ENCODE measurements at places on chromosomes 2 and 18.
A peak's percentile ranks its signal among the peaks of the same experiment; 100 is the strongest.

DNA sequence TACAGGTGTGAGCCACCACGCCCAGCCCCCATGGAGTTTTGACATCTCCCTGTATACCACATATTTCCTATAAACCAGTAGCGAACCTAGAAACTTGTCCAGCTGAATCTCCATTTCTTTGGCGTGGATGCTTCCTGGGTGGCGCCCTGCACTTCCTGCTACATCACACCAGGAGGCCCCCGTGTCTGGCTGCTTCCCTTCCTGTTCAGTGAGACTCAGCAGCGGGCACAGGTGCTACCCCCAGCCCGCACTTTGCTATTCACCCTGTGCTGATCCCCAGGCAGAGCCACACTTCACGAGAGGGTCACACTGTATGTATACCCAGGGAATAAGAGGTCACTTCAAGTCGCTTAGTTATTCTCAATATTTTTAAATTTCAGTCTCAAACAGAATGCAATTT, 35.0 kb downstream of the CYP27C1 start:
- peak; percentile 37 for DNase-seq

GRCh38 chr2:50215736-50216135, 816.2 kb downstream of the NRXN1 start:
- no peak for DNase-seq

DNA sequence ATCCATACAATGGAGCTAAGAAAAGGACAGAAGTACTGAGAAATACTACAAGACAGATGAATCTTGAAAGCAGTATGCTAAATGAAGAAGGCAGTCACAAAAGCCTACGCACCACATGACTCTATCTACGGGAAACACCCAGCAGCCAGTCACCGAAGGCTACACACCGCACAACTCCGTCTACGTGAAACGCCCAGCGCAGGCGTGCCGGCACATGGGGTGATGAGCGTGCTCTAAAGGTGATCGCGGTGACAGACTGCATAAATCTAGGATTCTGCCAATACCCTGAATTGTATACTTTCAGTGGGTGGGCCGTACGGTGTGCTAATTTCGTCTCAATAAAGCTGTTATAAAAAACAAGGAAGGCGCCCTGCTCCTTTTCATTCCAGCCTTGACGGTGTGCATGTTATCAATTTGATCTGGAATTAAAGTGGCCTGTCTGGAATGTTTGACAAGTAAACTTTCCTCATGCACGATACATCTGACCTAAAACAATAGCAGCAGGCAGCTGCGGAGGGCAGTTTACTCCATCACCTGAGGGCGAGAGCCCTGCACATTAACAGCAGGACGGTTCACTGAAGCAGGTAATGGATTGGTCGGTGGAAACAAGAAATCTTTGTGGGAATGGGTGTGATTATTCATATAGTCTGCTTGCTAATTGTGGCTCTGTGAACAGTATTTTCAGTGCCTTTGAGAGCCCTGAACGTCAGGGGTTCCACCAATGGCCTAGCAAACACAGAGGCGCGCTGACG, 86.2 kb upstream of the SALL3 start:
- no peak for DNase-seq

GRCh38 chr2:26578113-26578458, 63.1 kb downstream of the CIB4 start:
- DNase-seq = no peak

GRCh38 chr2:220143336-220143735, 515.9 kb downstream of the SLC4A3 start:
- no peak for DNase-seq

DNA sequence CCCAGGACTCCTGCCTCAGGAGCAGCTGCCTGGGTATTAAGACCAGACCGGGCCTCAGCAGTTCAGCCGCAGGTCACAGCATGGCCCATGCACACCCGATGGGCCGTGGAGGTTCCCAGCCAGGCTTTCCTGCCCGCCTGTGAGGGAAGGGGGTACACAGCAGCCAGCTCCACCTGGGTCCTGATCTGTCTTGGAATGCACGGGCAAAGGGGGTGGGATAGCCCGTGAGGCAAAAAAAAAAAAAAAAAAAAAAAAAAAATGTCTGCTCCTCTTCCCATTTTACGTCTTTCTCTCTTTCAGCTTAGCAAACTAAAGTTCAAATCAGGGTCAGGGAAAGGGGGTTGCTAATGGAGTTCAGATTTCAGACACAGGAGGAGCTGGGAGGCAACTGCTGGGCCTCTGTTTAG, 385.2 kb downstream of the TNS1 start:
- no peak for DNase-seq

DNA sequence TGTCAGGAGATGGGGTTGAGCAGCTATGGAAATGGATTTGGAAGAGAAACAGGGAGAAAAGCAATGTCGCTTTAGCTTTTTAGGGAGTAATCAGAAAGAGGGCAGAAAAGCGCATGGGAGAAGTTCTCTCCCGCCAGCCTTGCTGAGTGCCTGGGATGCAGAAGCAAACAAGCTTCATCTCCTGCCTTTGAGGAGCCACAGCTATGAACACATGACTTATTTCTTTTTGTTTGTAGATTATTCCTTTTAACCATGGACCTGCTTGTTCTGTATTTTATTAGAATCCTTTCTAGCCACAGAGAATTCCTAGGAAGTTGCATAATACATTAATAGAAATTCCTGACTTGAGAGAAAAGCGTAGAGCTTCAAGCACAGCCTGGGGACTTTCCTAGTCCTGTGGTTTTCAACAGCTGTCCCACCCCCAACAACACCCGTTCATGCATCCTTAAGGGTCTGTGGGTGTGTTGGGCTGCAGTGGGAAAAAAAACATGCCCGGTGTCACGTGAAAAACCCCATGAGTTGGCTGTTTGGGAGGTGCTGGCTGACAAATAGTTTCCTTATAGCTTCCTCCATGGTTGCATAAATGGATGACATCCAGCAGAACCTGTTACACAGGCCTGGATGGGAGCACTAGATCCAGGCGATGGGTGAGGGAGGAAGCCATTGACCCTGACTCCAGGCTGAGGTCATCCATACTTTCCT, 14.9 kb downstream of the SLC9A4 start:
- DNase-seq = no peak

DNA sequence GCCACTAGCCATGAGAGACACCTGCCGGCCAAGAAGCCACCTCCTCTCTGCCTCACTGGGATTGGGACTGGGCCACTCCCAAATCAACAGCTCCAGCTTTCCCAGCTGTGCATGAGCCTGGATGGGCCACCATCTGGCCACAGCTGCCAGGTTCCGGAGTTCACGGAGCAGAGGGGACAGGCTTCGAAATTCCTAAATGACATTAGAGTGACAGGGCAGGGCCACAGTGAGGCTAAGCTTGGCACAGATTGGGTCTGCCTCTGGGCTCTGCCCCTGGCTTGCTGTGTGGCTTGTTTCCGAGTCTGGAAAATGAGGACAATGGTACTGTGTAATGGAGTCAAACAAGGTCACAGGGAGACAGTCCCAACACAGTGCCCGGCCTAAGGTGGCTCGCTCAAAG, 6.5 kb downstream of the DIPK1C start:
- no peak for DNase-seq

DNA sequence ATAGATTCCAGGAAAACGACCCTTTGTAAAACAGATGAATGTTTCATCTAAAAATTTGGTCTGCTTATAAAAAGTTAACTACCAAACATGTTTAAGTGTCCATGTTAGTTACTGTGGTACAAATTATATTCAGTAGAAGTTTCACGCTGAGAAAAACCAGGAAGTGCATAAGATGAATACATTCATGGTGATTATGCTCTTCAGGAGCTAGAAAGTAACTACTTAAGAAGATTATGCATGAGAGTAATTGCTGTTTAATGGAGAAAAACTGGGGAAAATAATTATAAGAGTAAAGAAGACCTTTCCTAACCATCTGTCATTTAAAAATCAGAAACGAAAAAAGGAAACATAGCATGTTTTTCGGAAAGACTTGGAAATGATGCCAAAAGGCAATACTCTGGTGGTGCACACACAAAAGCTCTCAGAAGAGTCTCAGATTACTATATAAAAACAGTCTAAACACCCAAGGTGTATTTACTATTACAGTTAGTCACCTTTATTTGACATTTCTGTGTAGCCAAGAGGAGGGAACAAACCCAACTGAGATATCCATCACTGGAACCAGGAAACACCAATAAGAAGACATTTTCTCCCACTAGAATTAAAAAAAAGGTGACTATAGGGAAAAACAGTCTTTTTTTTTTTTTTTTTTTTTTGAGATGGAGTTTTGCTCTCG, 38.8 kb upstream of the METTL21A start:
- no peak for DNase-seq

- DNase-seq = no peak
Measured at GRCh38 chr18:76972846-76973519, 150.6 kb downstream of the ZNF236 start.

GRCh38 chr18:8020132-8020846, 453.2 kb downstream of the PTPRM start:
- DNase-seq = no peak

GRCh38 chr18:52367953-52368742, 28.2 kb downstream of the DCC start:
- DNase-seq = no peak

DNA sequence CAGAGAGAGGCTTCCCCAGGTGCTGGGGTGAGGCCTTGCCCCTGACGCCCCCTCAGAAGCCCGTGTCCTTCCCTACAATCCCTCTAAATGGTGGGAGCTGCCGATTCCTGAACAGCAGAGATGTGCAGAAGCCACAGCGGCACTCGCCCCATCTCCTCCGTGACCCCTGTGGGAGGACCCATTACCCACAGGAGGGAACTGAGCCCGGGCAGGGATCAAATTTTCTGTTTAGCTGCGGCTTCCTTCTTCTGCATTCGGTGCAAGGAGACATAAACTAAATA, 181.2 kb upstream of the RAB6C start:
- no peak for DNase-seq

All from stimulated activated CD4-positive, alpha-beta T cell treated with anti-CD3 and anti-CD28 coated beads, Interleukin-15, amount 100 ng/mL, for 24 hours (primary cell).